COR-L47 (cell line): ENCODE measurements at places on chromosomes 5 and 9.

- DNase-seq: no peak
Measured at GRCh38 chr9:126463426-126463825, 136.8 kb downstream of the MVB12B start.

GRCh38 chr9:93193388-93194220 is 9.7 kb downstream of the WNK2 start:
- peak; percentile 66 for DNase-seq

DNA sequence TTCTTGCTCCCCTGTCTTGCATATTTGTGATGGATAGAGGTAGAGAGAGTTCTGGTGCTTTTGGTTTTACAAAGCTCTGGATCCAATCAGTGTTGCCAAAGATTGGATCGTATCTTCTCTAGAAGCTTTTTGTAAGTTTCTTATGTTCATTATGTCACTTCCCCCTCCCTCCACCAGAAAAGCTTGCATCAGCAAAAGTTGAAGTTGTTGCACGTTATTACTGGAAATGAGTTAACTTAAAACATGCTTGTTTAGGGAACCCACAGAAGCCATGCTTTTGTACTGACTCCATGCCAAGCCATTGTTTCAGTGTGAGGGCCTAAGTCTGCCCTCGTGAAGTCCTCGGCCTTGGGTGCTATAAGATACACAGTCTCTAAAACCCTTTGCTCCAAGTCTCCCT is 186.5 kb downstream of the ERCC6L2 start:
- no peak for DNase-seq

DNA sequence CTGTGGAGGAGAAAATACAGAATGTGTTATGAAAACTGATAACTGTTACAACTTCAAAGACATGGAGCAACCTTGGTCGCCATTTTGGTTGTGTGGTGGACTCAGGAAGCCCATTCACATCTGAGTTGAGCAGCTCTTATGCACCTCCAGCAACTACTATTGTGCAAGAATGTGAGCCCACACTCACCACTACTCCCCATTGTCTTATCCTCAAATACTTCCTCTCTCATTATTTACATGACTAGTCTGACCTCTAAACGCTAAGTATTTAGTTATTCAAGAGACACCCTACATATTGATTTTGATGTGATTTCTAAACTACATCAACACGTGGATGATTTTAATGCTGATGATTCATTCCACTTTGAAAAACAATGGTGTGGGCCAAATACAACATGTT is 516.6 kb upstream of the CLINT1 start:
- DNase-seq: no peak

DNA sequence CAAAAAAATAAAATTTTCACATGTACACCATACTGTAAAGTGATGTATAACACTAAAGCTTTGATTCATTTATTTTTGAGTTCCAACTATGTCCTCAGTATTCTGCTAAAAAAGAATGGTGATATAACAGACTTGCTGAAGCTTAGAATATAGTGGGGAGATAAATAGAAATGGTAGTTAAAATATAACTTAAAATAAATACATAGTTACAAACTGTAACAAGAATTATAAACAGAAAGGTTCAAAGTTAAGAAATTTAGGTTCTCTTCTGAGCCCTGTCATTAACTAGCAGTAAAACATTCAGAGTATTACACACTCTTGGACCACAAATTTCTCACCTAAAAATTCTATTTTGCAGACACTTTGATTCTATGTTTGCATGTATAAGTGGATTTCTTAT is 392.1 kb downstream of the ANXA1 start:
- no peak for DNase-seq

DNA sequence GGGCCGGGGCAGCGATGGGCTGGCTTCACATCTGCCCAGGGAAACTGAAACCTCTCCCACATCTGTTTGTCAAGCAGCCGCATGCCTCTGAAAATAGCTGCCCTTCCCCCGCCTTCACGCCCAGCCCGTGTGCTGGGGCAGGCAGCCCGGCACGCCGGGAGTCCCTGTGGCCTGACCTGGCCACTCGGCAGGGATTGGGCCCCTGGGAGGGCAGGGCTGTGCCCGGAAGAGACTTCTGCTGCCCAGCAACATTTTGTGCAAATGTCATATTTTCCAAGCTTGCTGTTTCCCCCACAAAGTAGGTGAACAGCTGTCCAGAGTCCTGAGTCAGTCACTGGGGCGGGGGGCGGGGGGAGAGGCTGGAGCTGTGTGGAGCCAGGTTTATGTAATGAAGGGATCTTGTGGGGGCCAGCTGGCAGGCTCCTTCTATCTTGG is 8.2 kb downstream of the COL27A1 start:
- DNase-seq: no peak

DNA sequence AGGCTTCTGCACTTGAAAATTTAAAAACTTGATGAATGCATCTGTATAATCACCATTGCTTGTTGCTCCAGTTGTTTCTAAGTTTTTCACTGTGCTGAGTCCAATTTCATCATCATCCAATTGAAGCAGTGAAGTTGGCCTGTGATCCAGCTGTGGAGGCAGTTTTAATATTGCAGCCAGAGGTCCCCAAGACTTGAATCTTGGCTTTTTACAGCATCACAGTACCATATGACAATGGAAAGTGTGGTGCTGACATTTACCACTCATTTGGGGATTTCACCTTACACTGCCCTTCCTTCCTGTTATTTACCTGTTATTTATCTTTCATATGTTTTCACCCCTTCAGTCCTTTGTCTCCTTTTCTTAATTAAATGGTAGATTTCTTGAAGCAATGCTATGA is 76.2 kb upstream of the SPIN1 start:
- DNase-seq: no peak

DNA sequence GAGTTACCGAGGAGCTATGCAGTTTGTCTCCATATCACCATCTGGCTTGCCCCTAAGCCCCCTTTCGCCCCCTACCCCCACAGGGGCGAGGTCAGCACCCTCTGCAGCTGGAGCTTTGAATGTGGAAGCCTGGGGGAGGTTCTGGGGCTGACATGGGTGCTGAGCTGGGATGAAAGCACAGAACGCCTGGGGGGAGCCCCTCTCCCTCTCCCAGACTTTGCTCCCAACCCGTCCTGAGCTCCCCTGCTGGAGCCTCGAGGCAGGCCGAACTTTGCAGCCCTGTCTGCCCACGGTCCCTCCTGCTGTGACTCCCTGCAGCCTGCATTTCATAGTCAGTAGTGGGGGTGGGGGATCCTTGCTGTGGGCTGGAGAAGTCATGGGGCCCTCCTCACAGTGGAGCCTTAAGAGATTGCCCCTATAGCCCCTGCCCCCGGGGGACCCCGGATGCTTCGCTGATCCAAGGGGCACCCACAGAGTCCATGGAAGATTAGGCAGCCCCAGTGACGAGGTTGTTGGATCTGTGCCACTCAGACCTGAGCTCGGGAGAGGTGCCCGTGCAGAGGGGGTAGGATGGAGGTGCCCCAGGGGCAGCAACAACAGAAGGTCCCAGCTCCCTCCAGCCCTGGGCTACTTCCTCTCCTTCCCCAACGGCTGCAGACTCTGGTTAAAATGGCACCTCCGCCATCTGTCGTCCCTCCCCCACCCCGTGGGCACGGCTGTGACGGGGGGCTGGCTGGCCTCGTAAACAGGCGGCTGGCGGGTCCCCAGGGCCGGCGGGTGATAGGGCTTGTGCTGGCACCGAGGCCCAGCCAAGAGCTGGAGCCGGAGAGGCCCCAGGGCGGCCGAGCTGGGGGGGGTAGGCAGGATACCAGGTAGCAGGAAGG is 162.0 kb downstream of the C9orf50 start:
- no peak for DNase-seq
